MG63 (cell line): ENCODE measurements at places on chromosomes 3 and 15. TPM values are rescaled to one million over a fixed set of nuclear protein-coding genes. Genes with fewer than 3 reads are reported as not detected.

- peak; percentile 78 for DNase-seq
These were observed at the start of gene ALDH1L1 for GRCh38 chr3:126180477-126181397. TSS of gene ALDH1L1 (minus strand) at chr3:126180586. CDS start at chr3:126160979, 19,607 bp downstream.

DNA sequence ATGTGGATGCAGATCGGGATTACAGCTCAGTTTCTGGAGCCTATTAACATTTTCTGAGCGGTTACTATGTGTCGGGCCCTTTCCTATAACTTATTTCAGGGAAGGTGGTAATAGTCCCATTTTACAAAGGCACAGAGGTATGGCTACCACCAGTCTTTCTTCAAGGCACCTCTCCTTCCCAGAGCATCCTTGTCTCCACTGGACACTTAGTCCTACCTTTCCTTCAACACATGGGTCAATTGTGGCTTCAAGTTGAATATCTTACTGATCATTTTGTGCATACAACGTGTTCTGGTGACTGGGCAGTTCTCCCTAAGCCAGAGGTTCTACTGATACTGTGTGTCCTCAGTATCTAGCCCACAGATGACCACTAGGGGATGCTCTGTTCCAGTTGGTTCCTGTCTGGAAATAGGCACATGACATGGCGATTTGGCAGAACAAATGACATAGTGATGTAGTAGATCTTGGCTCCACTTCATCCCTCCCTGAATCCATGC is 60.7 kb upstream of the CMTM8 start:
- peak; percentile 57 for DNase-seq

The RCCD1 gene
- 25.7 and 27.5 TPM in 2 replicates for total RNA-seq

DNA sequence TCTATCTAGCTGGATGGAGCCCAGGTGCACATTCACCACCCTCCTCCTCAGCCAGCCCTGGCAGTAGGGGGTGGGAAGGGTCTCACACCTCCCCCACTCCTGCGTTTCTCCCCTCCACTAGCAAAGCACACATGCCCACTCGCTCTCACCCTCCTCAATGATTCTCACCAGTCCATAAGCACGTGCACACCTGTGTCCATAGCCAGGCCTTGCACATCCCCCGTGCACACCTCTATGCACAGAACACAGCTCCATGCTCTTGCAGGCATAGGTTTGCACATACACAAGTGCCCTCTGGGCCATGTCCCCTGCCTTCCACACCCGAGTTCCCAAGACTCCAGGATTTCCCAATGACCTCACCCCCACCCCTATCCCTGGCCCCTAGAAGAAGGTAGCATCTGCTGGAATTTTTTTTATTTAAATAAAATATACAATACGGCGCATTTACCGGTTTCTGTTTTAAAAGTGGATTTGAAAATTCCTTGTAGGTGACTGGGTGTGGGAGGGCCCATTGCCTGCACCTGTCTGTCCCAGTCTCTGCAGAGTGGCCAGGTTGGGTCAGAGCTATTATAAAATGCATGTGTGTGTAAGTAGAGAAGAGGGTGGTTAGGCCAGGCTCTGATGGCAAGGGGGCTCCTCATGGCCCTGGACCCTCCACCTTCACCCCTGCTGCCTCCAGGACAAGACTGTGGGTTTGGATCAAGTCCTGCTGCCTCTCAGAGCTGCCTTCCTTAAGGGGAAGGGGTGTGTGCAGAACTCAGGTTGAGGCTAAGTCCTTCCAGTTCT is 49.1 kb downstream of the HCN4 start:
- no peak for DNase-seq

GRCh38 chr3:181730316-181730715 is 18.6 kb downstream of the SOX2 start:
- no peak for DNase-seq

The LIPH gene
- total RNA-seq, result not detected in 2 replicates

The CCR8 gene
- not detected in 2 replicates for total RNA-seq

The ANKRD34C gene
- total RNA-seq, result not detected in 2 replicates

DNA sequence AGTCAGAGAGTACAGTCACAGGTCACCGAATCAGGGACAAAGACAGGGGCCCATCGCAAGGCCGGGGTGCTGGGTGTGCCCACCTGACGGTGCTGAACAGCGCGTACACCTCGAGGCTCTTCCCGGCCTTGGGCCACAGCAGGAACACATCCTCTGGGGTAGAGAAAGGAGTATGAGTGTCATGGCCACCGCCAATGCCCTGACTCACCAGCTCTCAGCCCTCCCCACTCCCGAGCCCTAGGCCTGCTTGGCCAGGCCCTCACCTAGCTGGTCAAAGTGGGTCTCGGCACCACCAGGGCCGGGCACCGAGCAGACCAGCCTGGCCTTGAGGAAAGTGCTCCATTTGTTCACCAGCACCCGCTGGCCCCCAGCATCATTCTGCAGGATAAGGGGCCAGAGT is 4.2 kb downstream of the SEMA3G start:
- no peak for DNase-seq

DNA sequence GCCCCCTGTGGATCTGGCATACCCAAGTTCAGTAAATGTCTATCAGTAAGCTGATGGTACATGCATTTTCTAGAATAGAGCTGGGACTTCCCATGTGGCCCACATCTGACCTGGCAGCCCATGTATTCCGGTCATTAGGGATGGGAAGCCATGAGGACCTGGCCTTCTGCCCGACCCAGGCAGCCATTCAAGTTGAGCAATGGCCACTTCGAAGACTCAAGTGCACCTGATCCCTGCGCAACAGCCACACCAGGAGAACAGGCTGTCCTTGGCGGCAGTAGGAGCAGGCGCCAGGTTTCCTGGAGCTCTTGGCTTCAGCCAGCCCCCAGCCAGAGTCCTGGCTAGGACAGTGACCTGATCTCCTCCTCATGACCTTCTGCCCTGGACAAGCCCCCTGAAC is 14.6 kb downstream of the HEMK1 start:
- no peak for DNase-seq

DNA sequence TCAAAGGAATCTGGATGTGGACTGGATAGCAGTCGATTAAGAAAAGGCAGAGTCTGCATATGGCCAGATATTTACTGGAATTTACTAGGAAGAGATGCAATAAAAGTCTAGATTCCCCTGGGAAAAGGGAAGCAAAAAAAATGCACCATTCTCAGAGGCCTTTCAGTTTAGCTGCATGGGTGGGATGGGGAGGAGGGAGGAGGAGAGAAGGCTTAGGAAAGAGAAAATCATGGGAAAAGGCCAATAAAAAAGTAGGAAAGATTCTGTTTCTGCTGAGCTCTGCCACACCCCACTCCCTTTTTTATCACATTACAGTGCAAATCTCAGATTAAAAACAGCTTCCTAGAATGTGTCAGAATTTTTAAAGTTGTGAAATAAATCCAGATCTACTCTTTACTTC is 103.6 kb downstream of the ADAMTS9 start:
- no peak for DNase-seq

GRCh38 chr3:66606868-66607267 is 106.0 kb upstream of the LRIG1 start:
- no peak for DNase-seq
